NCI-H1092 (cell line): ENCODE measurements at places on chromosomes 11 and 22.
A peak's percentile ranks its signal among the peaks of the same experiment; 100 is the strongest.

GRCh38 chr11:122287401-122287800 lies 171.4 kb upstream of the BLID start:
- peak; percentile 80 for DNase-seq

GRCh38 chr11:57873196-57873911 lies 111.8 kb downstream of the CTNND1 start:
- no peak for DNase-seq

DNA sequence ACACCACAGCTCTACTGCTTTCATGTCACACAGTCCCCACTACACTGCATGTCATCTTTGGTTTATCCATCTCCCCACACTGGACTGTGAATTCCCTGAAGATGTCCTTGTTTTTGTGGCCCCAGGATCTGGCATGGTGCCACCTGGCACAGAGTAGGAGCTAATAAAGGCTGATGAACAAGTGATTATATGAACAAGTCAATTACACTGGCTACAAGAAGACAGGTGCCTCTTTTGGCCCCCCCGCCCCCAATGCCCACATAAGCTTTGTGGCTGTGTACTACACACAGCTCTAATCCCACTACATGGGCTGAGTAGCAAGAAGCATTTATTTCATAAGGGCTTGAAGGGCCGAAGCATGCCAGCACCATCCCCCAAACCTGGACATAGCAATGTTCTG lies 24.7 kb downstream of the PLEKHA7 start:
- no peak for DNase-seq

DNA sequence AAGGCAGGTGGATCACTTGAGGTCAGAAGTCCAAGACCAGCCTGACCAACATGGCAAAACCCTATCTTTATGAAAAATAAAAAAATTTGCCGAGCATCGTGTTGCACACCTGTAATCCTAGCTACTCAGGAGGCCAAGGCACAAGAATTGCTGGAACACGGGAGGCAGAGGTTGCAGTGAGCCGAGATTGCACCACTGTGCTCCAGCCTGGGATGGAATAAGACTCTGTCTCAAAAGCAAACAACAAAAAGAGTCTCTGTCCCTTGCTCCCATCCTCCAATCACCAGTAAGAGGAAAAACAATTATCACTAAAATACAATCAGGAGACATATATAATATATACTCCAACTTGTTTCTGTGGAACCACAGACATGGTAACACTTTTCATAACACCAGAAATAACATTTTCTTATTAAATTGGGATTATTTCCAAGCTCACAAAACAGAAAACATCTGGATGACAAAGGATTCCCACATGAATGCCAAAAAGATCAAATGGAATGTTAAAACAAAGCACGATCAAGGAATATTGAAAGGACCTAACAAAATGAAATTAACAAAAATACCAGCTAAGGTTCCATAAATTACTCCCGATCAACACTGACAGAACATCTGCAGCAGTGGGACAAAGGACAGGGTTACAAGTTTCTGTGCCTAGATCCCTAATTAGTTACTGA lies 15.2 kb downstream of the FCHSD2 start:
- DNase-seq, result no peak

GRCh38 chr22:35677460-35678187 lies 29.4 kb downstream of the APOL6 start:
- DNase-seq, result no peak

DNA sequence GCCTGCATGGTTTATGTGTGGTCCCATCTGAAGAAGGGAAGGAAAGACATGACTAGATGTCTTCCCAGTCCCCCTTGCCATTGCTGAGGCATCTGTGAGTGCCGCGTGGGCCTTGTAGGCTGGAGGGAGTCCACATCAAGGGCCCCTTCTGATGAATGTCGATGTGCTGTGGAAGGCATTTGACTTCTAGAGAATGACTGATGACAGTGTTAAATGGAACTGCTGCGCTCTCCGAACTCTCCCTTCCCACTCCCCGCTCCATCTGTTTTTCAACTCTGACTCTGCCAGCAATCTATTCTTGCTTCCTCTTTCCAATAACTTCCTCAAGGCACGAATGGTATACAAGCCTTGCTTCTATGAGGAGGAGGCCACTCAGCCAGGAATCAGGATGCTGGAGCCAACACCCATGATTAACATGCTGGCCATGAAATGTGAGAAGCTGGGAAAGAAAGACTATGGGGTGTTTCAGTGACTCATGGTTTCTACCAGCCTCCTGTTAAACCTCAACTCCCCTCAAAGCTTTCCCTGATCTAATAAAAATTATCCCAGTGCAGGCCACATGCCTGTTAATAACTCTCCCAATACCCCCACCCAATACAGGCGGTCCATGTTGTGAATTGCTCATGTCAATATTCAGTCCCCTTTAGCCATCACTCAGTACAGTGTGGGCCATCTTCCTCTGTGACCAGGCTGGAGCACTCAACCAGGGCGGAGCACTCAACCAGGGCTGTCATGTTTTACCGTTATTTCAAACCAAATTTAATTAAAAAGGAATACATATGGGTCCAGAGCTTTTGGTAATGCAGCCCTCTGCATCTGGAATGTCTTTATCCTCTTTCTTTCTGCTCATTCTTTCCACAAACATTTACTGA lies 46.4 kb upstream of the TBCEL start:
- DNase-seq, result no peak

DNA sequence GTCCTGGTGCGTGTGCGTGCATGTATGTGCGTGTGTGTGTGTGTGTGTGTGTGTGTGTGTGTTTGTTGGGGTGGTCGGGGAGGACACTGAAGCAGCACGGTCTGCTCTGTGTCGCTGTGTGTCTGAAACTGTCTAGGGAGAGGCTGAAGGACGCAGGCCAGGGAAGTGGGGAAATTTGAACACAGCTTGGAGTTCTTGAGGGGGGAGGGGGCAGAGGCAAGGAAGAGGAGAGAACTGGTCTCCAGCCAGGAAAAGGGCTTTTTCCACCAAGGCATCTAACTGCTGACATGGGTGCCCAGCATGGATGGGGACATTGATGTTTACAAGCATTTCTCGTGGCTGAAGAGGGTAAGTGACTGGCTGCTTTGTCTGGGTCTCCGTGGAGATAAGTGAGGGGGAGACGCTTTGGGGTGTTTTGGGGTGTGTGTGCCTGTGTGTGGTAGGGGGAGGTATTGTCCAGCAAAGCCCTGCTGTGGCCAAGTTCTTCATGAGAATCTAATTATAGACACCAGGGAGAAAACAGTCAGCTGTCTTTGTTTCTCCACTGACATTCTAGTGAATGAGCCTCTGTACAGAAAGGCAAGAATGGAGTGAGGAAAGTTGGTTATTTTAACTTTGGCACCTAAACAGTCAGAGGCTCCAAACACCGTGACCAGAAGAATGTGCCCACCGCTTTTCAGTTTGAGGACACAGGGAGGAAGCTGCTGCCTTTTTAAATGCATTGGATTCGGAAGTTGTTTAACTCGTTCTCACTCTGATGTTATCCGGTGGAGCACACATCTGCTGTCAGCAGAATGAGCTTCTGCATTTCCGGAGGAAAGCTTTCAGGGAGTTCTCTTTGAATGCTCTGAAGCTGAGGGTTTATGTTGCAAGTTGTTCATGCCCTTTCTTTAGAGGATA lies 63.7 kb downstream of the PPFIBP2 start:
- no peak for DNase-seq

DNA sequence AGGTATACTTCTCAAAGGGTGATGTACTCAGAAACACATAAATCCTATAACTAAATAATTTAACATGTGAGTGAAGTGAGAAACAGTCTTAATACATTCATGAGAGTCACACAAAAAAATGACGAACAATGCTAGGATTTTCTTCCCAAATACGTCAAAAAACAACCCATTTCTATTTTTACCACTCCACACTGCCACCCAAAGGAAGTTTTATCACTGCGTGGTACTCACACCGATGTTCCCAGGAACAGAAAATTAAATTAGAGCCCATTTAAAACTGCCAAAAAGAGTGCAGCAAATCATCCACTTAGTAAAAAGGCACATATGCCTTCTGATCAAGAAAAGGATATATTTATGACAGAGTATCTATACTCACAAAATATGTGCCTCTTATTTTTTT lies 710.9 kb upstream of the FAT3 start:
- no peak for DNase-seq

GRCh38 chr22:33707581-33707980 lies 212.7 kb downstream of the LARGE1 start:
- no peak for DNase-seq

- DNase-seq, result peak; percentile 64
These were observed 13.9 kb downstream of the ACP2 start for GRCh38 chr11:47234669-47235100.

GRCh38 chr11:104776501-104777170 lies 121.6 kb downstream of the CASP12 start:
- no peak for DNase-seq

DNA sequence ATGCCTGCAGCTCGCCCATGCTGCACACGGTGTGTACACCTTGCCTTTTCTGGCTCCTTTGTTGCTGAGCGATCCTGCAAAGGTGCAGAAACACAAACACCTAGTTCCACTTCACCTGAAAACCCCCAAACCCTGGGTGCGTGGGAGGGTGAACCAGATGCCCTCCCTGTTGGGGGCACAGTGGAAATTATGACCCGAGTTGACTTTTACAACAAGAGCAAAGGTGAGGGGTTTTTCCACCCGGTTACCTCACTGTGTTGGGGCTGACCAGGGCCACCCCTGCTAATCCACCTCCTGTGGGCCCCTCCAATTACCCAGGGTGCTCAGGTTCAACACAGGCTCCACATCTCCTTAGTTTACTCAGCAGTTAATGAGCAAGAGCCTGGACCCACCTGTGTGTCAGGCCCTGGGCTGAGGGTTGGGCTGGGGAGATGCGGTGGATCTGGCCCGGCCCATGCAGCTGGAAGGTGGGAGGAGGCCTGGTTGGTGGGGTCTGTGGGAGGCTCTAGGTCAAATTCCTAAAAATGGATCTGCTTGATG lies 42.1 kb downstream of the LRRC32 start:
- no peak for DNase-seq

- DNase-seq, result no peak
These were observed 107.1 kb downstream of the GAB2 start for GRCh38 chr11:78310500-78310909.

DNA sequence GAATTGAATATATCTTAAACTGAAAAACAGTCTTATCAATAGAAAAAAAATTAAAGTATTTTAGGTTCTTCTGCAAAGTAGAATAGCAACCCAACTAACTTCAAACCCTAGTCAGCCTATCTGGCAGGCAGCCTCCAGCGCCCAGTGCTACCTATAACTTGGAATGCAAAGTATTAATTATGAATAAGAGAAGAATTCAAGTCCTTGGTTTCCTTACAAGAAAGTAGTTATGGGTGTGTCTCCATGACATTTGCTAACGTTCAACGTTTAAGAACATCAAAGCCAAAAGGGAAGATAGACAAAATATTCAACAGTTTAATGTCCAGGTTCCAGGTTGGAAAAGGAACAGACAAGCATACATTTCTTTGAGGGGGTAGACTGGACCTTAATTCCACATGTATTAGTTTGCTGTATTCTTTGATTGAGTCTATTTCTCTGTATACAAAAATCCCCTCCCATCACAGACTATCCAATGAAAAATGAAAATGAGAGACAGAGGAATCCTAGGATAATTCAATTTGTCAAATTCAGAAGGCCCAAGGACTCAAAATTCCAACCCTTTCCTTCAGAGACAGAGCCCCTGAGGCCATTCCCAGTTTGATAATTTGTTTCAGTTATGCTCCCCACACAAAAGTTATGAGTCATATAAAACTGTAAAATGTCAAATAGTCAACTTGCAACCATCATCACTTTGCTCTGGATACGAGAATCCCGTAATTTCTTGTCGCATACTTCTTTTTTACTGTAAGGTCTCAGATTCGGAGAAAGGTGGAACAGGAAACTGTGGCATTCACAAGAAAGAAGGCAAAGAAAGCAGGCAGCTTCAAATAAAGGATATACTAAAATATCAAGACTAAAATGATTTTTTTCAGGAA lies 83.7 kb upstream of the CHRM4 start:
- DNase-seq, result no peak

DNA sequence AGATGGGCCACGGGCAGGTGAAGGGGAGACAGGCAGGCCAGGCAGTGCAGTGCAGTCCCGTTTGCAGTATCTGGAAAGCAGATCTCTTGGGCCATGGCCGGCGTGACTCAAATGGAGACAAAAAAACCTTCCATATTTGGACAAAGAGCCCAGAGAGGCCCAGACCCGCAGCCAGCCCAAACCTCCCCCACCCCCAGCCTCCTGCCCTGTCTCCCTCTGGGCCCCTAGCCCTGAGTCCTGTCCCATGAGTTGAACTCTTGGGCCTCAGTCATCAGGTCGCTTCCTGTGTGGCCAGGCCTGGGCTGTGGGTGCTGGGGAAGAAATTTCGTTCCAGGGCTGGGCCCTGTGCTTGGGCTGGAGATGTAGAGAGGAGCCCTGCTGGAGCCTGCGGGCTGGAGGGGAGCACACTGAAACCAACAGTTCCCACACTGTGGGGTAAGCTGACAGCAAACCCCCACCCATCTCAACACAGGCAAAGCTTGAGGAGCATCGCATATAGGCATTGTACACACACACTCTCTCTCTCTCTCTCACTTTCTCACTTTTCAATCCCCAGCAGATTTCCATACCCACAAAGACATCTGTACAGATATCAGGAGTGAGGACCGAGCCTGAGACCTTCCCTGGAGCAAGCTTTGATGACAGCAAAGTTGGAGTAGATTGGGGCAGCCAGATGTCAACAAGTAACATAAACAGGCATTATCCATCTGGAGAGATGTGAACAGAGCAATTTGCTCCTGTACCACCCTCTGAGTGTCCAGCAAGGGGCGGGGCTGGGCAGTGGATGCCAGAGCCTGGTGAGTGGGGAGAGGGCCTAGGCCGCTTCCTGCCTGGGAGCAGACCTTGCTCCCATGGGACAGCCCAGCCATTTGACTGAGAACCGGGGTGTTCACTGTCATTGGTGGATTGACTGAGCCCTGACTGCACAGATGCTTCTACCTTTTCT lies 17.2 kb downstream of the ARHGEF17 start:
- no peak for DNase-seq

GRCh38 chr11:47572715-47573255 lies 6.0 kb downstream of the KBTBD4 start:
- DNase-seq, result peak; percentile 33

DNA sequence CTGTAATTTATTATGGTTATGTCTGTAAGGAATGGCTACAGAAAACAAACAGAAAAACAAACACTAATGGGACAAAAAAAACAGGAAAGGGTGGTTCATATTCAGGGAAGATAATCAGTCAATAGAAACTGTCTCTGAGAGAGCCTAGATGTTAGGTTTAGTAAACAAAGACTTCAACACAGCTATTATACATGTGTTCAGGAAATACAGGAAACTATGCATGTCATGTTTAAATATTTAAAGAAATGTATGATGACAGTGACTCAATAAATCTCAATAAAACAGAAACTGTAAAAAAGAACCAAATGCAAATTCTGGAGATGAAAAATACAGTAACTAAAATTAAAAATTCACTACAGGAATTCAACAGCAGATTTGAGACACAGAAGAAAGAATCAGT lies 76.0 kb downstream of the PACS1 start:
- DNase-seq, result no peak
